ENCODE measurements at places on chromosomes 16 and 17.

DNA sequence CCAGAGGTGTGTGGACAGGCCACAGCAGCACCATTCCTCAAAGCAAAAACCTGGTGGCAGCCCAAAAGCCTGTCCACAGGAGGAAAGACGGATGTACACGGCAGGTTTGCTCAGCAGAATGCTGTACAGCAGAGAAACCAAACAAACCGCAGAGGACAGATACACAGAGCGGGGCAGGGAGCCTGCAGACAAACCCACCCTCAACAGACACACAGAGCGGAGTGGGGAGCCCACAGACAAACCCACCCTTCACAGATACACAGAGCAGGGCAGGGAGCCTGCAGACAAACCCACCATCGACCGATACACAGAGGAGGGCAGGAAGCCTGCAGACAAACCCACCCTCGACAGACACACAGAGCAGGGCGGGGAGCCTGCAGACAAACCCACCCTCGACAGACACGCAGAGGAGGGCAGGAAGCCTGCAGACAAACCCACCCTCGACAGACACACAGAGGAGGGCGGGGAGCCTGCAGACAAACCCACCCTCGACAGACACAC is 53.0 kb upstream of the METRNL start:
- DNase-seq: no peak

DNA sequence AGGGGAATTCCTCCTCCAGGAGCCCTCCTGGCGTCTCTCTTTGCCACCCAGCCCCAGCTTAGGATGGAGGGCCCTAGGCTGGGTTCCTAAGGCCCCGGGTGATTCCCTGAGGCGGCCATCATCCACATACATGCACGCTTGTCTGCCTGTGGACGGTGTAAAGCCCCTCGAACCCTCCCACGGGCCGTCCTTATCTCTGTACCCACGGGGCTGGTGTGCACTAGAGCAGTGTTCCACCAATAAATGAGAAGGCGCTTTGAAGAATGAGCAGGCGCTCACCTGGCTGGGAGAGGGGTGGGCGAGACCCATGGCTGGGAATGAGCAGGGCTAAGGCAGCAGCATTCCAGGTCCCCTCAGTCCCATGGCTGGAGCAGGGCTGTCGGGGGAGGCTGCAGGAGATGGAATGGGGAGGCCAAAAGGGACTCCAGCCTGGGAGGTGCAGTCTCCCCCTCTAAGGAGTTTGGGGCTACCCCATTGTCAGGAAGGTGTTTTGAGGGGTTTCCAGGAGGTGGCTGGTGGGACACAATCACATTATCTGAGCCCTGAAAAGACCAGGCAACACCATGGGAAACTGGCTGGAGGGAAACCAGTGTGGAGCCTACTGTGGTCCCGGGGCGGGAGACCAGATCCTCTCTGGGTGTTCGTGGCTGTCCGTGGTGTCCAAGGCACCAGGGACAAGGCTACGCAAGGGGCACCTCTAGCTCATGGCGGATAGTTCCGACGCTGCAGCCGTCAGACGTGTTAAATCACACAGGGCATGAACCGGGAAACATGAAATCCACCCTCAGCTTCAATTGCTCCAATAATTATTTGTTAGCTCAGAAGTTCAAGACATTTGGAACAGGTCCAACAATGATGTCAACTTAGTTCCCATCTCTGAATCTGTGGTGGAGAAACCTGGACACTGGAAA is 87.5 kb upstream of the DNAH17 start:
- peak; percentile 63 for DNase-seq

- no peak for DNase-seq
Measured at GRCh38 chr16:80719573-80719972, 84.8 kb downstream of the CDYL2 start.

DNA sequence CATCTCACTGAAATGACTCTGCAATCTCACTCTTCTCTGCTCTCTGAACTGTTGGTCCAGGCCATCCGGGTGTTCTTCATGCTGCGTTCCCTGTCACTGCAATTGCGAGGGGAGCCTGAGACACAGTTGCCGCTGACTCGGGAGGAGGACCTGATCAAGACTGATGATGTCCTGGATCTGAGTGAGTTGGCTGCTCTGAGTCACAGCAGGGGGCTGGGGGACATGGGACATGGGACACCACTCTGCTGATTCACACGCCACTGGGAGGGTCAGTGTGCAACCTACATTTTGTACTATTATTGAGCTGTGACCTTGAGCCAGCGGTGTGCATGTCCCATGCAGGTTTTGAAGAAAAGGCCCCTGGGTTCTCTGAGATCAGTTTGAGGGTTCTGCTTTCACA is 116.5 kb downstream of the CLEC16A start:
- no peak for DNase-seq

DNA sequence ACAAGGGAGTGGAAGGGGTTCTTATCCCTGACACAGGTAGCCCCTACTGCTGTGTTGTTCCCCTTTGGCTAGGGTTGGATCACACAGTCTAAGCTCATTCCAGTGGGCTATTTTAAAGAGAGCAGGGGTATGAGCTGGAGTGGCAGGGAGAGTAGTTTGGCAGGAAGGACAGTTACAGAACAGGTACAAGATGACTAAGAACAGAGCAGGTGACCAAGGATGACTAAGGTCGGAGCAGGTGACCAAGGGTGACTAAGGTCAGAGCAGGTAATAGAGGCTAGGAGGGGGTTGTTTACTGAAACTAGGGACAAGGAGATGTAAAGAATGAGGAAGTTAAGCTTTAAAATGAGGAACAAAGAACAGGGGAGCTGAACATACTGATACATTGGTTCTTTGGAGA is 58.8 kb downstream of the UTP18 start:
- DNase-seq: no peak

DNA sequence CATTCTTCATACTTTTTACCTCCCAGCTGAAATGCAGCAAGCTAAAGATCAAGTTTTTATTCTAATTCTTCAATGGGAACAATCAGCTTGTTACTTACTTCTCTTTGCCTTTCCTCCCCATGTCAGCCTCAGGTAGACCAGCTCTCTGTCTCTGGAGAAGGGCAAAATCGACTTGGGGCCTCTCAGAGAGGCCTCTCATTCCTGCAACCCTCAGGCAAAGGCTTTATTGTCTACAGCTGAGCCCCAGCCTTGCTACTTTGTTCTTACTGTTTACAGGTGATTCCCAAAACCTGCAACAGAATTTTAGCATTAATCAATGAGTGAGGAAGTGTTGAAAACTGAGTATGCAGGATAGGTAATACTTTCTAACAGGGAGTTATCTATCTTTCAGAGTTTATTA is 148.6 kb downstream of the KIF2B start:
- no peak for DNase-seq

DNA sequence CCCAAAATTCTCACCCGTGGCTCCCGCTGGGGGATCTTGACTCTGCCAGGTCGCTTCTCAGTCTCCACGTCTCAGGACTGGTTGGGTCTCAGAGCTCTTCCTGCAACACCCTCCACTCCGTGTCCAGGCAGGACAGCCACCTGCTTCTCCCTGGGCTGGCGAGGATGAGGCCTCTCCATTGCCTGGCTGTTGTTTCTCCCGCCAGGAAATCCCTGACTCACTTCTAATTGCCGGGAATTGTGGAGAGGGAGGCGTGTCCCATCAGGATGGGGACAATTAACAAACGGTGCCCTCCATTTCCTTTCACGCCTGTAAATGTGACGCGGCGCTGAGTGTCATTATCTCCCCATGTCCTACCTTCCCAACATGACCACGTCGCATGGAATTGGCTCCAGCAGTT is 204.5 kb downstream of the RBFOX3 start:
- DNase-seq: peak; percentile 70

DNA sequence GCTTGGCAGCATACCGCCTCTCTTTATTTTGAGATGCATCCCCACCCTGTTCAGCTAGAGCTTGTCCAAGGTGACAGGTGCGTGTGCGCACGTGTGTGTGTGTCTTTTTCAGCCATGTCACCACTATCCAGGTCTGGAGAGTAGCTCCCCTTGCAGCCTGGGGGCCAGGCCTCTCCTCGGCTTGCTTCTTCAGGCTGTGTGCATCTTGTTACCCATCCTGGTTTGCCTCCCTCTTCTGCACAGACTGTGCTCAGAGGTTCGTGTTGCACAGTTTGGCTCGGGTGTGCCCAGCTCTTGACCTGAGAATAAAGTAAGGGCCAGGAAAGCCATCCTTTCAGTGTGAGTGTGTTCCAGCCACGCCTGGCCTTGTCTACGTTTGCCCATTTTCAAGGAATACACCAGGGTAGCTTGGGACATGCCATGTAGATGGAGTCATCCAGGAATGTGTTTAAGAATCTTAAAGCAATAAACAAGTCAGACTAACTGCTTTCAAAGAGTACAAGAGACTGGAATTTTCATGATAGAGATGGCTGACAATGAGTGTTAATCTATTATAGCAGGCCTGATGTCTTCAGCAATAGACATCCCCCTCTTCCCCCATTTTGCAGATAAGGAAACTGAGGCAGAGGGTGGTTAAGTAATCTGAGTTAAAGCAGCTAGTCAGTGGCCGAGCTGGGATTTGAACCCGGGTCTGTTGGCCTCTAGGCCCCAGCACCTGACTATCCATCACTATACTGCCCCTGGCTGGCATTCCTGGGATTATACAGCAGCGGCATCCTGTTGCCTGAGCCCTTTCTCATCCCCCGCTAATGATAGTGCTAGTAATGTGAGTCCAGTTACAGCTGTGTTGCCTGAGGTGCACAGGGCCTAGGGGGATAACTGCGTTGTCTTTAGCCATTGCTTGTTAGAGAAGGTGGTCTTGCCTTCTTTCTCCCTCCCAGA is 77.9 kb downstream of the KSR1 start:
- no peak for DNase-seq

GRCh38 chr17:79630821-79631639 is 20.2 kb upstream of the RBFOX3 start:
- no peak for DNase-seq

DNA sequence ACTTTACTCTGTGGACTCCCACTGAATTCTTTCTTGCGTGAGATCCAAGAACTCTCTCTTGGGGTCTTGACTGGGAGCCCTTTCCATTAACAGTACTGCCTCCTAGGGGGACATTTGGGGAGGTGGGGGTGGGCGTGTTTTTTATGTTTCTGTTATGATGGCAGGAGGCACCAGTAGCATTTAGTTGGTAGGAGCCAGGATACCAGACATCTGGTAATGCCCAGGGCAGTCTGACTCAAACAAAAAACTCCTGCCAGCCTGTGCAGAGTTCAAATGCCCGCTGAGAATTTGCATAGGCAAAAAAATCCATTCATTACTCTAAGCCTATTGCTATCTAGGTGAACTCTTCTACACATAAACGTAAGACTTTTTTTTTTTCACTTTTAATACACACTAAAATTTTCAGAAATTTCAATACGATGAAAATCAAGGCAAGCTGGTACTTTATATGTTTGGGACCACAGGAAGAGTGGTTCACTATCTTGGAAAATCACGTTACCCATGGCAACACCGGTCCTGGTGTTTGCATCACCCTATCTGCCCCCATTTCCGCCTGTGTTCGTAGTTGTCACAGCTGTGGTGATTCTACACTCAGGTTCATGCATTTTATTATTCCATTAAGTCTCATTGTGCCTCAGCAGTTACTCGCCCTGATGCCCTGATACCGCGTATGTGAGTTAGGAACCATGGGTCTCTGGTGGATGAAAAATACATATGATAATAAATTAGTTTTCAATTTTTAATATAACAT is 121.1 kb upstream of the XYLT1 start:
- peak; percentile 3 for DNase-seq

DNA sequence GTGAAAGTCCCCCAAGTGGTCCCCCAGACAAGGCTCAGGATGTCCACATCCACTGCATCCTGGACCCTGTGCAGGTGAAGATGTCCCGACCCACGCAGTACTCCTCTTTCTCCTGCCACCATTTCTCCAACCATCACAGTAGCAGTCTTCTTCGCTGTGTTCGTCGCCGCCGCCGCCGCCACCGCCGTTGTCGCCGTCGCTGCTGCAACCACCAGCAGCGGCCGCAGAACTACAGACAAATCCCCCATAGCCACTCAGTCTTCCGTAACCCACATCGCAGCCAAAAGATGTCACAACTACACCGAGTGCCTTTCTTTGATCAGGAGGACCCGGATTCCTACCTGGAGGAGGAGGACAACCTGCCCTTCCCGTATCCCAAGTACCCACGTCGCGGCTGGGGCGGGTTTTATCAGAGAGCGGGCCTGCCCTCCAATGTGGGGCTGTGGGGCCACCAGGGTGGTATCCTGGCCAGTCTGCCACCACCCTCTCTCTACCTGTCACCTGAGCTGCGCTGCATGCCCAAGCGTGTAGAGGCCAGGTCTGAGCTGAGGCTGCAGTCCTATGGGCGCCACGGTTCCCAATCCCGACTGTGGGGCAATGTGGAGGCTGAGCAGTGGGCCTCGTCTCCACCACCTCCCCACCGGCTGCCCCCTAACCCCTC is 917 bp downstream of the SPEM2 start:
- no peak for DNase-seq

GRCh38 chr16:86579268-86580062 is 1.1 kb downstream of the FOXL1 start:
- no peak for DNase-seq

DNA sequence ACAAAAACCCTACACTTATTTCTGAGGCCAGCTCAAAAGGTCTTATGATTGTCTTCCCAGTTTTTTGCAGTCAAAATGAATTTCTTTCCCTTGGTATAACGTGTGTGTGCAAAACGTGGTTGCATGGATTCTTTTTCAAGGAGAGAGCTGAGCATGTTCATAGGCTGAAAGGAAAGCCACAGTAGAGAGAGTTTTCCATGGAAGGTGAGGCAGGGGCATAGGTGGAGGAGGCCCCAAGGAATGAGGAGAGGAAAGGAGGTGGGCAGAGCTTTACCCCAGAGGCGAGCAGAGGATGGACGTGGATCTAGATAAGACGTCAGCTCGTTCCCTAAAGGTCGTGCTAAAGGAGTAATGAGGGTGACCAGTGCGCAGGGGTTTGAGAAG is 22.8 kb downstream of the TRPV2 start:
- DNase-seq: no peak

DNA sequence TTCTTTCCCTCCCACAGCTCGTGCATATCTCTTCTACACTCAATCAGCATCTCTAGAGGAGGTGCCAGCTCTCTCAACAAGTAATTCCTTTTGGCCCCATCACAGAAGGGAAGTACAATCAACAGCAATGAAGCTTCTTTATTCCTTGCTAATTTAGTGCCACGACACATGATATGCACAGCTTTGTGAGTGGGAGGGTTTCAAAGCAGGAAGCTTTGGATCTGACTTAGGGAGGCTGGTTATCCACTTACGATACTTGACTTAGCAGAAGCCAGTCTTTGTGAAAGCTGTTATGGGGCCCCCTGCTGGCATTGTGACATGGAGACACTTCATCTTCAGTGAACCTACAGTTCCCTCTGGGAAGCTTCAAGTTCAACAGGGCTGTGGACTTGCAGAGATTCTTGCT is 81.0 kb downstream of the TMEM100 start:
- peak; percentile 78 for DNase-seq
